ENCODE measurements at places on chromosomes 3 and 15. TPM values are rescaled to one million over a fixed set of nuclear protein-coding genes. Genes with fewer than 3 reads are reported as not detected.
A peak's percentile ranks its signal among the peaks of the same experiment; 100 is the strongest.

DNA sequence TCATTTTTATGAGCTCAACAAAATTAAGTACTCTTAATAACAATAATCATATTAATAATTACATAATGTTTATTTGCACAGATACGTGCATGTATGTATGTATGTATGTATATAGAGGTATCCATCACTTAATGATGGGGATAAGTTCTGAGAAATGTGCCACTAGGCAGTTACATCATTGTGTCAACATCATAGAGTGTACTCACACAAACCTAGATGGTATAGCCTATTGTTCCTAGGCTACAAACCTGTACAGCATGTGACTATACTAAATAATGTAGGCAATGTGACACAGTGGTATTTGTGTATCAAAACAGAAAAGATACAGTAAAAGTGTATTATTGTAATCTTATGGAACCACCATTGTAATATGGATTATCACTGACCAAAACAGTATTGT, 874.7 kb upstream of the GBE1 start:
- DNase-seq = no peak

- no peak for DNase-seq
Measured at GRCh38 chr15:54506977-54507524, 528.8 kb downstream of the UNC13C start.

DNA sequence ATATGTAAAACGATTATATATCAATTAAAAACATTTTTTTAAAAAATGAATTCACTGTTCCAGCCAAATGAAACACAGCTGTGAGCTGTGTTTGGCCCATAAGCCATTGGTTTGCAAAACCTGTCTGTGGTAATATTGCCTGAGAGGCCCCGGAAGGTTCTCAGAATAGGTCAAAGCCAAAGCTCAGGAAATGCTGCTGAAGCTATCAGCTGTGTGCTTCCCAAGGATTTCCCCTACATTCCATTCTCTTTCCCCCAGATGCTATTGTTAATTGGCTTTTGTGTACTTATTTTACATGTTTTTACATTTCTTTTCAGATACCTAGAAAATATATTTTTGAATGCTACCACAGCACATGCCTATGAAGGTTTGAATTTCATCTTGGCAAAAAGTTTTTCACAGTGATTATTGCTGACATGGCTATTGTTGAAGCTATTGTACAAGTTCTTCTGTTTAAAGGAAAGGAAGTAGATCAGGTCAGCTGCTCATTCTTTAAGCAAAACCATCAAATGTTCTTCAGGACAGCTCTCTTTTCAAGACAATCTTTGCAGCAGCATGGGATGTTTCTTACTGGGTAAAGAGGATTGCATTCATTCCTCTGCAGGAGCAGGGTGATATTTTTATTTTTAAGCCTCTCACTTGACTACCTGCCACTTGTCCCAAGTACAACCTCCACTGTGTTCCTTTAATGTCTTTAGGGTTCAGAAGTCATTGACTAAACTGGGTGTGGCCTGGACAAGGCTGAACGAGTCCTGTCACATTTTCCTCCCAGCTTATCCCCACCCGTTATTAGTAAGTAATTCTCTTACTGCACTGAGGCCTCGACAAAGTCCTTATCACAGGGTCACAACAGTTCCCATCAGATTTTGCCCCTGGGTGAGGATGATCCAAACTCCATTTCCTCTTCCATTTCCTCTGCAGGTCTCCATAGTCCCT, 26.3 kb upstream of the BNC1 start:
- no peak for DNase-seq

- no peak for DNase-seq
Measured at GRCh38 chr3:154243353-154243752, 80.9 kb downstream of the DHX36 start.

GRCh38 chr15:58369261-58369701, 62.5 kb upstream of the LIPC start:
- DNase-seq = no peak

DNA sequence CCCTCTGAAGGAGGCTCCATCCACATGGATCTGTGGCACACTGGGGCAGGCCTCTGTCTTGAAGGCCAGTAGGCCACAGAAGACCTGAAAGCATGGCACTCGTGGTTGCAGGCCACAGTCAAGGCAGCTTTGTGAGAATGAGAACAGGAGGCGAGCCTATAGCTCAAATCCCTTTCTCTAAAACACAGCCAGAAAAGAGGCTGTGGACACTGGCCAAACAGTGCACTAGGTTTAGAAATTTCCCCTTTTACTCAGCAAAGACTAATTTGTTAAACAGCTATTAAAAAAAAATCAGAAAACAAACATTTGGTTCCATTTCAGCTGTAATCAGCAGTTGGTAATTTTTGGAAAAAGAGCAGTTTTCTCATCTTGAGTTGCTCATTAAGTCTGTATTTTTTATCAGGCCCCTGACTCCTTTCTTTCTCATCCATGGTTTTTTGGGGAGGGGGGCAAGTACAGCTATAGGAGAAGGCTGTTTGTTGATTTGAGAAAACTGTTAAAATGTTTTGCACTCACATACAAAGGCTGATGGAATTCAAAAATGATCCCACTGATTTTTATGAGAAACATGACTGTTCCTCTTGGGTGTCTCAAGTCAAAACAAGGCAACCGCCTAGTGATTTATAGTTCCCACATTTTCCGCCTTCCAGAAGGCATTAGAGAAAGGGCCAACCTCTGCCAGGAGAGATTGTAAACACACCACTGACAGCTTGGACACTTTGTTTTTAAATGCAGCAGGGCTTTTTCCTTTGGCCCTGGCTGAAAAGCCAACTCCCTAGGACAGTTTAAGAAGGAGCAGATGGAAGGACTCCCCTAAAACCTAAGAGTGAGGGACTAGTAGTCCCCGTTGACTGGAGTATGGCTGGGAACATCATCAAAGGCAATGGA, 28.1 kb downstream of the PARP16 start:
- DNase-seq = no peak

- DNase-seq = no peak
Measured at GRCh38 chr15:53324061-53324460, 435.4 kb downstream of the WDR72 start.

GRCh38 chr15:37931321-37931720, 3.1 kb upstream of the TMCO5A start:
- DNase-seq = no peak

GRCh38 chr3:145032791-145033190, 1061.2 kb downstream of the DIPK2A start:
- DNase-seq = no peak

- no peak for DNase-seq
Measured at GRCh38 chr15:91660174-91660649, 193.3 kb upstream of the SLCO3A1 start.

DNA sequence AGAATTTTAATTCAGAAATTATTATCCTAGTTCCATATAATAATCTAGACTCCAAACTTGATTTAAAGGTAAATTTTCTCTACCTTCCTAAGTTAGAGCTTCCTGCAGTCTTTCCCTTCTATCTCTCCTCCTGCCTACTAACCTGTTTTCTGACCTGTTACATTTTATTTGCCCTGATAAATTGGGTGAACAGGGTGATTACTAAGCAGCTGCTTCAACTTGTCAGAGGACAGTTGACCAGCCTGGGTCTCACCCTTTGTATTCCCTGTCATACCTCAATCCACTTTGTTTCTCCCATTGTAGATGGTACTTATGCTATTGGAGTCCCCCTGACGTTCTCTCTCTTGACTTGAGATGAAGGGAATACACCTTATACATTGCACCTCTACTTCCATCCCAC, 28.4 kb upstream of the MYRIP start:
- DNase-seq = no peak

GRCh38 chr3:134328846-134329245, 45.4 kb downstream of the AMOTL2 start:
- no peak for DNase-seq

GRCh38 chr15:57444877-57445513, 68.7 kb downstream of the CGNL1 start:
- DNase-seq = no peak

- DNase-seq = no peak
Measured at GRCh38 chr3:43537225-43537624, 84.6 kb downstream of the ANO10 start.

DNA sequence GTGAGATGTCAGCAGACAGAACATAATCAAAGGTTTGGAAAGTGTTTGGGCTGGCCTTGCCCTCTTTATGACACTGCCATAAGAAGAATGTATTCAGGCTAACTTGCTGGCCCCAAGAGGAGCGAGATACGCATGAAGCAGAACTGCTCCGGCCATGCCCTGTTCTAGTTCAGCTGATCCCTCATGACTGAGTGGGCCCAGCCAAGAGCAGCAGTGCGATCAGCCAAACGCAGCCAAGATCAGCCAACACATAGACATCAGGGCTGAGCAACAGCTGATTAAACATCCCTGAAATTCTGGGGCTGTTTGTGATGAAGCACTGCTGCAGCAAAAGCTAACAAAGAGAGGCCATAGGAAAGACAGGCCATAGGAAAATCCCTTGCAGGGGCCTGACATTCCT, 24.1 kb downstream of the POMGNT2 start:
- DNase-seq = peak; percentile 58

DNA sequence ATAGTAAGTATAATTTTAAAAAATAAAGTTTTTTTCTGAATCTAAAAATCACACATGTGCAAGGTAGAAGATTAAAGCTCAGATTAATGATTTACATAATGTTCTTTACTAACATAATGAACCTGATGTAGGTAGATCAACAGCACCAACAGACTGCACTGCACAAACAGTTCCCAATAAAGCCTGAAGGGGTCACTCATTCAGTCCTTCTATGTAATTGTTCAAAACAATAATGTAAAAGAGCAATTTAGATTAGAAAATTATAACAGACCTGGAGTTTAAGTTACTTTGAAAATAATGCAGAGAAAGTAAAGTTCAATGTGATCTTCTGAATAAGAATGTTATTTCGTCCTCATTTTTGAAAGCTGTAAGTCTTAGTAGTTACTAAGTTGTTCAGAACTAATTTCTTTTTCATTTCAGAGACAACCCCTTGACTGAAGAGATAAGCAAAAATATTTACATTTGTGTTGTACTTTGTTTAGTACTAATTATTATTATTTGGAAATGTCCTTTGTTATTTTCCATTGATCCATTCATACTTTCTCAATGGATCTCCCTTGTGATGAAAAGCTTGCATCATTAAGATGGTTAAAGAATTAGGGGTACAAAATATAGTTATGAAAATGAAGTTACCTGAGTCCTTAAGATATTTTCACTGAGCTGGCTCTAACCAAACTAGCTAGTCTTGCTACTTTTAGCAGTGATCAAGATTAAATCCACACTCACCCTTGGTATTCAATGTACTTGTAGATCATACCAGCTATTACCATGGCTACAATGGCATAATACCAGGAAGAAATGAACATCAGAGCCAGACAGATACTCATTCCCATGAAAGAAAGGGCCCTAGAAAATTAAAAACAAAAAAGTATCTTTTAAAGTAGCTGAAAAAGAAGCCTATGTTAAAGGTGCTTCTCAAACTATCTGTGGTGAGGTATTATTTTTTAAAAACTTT, 16.8 kb downstream of the EMC4 start:
- DNase-seq = no peak

DNA sequence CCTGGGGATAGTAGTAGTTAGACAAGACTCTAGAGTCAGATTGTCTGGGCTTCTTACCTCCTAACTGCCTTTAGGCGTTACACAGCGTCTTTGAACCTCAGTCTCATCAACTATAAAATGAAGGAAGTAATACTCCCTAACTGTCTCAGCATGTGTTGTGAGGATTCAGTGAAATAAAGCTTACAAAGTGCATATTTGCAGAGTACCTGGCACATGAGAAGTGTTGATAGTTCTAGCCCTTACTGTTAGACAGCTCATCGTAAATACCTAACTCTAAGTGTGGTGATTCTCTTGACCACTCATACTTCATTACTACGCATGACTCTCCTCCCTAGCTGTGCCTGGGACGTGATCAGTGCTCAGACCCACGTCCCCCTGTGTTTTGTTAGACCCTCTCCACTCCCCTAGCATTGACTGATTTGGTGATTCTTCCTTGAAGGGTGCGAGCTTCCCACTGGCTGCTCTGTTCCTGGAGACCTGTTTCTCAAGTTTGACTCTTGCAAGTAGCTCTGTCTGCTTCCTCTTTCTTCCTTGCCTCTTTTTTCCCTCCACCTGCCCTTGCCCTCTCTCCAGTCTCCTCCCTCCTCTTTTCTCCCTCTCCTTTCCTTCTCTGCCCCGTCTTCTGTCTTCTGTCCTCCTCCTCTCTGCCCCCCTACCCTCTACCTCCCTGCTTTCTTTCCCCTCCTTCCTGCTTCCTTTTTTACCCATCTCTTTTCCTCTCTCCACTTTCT, 124.2 kb downstream of the SLC25A26 start:
- no peak for DNase-seq

GRCh38 chr3:53672981-53673380, 173.2 kb downstream of the CHDH start:
- no peak for DNase-seq

DNA sequence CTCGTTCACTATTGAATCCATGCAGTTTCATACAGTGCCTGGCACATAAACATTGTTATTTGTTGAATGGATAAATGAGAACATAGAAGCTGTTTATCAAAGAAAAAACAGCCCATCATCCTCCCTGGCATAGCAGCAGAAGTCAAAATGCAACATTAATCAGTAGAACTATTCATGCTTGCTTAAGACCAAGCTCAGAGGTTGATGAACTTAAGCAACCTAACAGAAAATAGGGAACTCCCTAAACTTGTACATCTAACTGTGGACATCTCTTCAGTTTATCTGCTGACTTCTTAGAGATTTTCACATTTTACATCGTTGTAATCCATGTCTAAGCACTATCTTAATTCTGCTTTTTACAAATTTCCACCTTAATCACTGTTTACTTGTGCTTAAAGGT, 29.2 kb downstream of the SENP8 start:
- no peak for DNase-seq

- DNase-seq = no peak
Measured at GRCh38 chr3:38018296-38019266, 10.9 kb downstream of the PLCD1 start.

The SMAD6 gene
- total RNA-seq = 104 TPM

The RTP3 gene
- not detected for total RNA-seq

The CYP19A1 gene
- 2.4 TPM for total RNA-seq

The CD86 gene
- total RNA-seq = 5.1 TPM

The ONECUT1 gene
- not detected for total RNA-seq

The SLC12A1 gene
- not detected for total RNA-seq

The TLR9 gene
- total RNA-seq = not detected

The DNASE1L3 gene
- 11.5 TPM for total RNA-seq

The GOLGA6A gene
- total RNA-seq = not detected

The GOLGA6L4 gene
- 0.94 TPM for total RNA-seq

The ZIC1 gene
- 0.04 TPM for total RNA-seq

The CPA3 gene
- total RNA-seq = 1.3 TPM

The CTXN2 gene
- not detected for total RNA-seq
